Activated CD4-positive, alpha-beta T cell treated with anti-CD3 and anti-CD28 coated beads, Interleukin-2, amount 50 U/mL, for 1 hour (primary cell): ENCODE measurements at places on chromosomes 11 and 22.

DNA sequence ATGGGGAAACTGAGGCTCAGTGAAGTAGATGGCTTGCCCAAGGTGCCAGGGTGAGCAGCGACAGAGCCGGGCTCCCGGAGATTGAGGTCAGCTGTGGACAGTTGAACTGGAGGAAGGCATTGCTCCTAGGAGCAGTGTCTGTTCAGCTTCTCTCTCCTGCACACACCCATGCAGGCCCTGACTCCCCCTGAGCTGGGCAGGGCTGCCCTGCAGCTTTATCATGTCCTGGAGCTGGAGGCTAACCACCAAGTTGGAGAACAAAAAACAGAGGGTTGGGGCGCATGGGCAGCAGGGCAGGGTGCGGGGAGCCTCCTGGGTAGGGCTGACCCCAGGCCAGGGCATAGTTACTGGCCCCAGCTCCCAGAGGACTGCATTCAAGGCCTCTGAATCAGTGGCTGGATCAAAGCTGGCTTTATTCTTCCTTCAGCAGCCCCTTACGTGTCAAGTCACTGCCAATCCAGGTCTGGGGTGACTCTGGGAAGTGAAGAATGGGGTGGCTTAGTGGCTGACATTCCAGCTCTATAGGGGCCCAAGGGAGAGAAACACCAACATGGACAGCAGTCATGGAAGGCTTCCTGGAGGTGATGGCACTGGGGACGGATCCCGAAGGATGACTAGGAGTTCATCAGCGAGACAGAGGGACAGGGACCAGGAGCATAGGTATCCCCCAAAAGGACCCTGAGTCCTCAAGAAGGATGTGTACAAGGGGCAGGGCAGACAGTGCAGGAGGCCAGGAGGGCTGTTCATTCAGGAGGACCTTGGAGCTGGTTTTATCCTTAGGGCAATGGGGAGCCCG is 83.8 kb downstream of the CACNA1I start:
- DNase-seq: no peak

GRCh38 chr22:43447380-43447779 is 35.6 kb downstream of the MPPED1 start:
- no peak for DNase-seq

DNA sequence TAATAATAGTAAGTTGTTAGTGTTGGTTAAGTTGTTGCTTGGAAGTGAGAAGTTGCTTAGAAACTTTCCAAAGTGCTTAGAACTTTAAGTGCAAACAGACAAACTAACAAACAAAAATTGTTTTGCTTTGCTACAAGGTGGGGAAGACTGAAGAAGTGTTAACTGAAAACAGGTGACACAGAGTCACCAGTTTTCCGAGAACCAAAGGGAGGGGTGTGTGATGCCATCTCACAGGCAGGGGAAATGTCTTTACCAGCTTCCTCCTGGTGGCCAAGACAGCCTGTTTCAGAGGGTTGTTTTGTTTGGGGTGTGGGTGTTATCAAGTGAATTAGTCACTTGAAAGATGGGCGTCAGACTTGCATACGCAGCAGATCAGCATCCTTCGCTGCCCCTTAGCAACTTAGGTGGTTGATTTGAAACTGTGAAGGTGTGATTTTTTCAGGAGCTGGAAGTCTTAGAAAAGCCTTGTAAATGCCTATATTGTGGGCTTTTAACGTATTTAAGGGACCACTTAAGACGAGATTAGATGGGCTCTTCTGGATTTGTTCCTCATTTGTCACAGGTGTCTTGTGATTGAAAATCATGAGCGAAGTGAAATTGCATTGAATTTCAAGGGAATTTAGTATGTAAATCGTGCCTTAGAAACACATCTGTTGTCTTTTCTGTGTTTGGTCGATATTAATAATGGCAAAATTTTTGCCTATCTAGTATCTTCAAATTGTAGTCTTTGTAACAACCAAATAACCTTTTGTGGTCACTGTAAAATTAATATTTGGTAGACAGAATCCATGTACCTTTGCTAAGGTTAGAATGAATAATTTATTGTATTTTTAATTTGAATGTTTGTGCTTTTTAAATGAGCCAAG is 2.7 kb downstream of the NEAT1 start:
- peak; percentile 74 for DNase-seq

- no peak for DNase-seq
These were observed 7.3 kb upstream of the TSSC4 start for GRCh38 chr11:2393111-2393868.

DNA sequence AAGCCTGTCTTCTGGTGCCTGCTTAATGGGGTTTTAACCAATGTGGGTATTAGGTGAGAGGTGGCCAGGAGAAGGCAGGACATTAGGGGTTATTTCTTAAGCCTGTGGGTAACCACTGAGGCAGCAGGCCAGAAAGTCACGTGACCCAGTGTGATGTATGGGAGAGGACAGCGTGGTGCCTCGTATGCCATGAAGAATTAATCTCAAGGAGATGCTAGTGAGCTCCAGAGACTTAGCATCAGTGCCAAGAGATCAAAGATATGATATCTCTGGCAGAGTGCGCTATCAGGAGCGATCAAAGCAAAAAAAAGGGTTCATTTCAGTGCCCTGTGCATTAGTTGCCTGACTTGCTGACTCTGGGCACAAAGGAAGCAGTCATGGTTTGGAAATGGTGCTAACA is 275.5 kb downstream of the KIRREL3 start:
- no peak for DNase-seq
